ENCODE measurements at places on chromosomes 2 and 18.
A peak's percentile ranks its signal among the peaks of the same experiment; 100 is the strongest.

- DNase-seq = no peak
Measured at GRCh38 chr18:22367303-22367702, 50.4 kb downstream of the CTAGE1 start.

DNA sequence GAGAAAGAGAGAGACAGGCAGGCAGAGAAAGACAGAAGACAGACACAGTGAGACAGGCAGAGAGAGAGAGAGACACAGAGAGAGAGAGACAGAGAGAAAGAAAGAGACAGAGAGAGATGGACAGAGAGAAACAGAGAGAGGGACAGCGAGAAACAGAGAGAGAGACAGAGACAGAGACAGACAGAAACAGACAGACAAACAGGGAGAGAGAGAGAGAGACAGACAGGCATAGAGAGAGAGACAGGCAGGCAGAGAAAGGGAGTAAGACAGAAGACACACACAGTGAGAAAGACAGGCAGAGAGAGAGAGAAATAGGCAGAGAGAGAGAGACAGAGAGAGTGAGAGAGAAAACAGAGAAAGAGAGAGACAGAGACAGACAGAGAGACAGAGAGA is 105.3 kb upstream of the ANKRD30BL start:
- no peak for DNase-seq

- DNase-seq = no peak
Measured at GRCh38 chr2:71927757-71928715, 219.6 kb downstream of the CYP26B1 start.

DNA sequence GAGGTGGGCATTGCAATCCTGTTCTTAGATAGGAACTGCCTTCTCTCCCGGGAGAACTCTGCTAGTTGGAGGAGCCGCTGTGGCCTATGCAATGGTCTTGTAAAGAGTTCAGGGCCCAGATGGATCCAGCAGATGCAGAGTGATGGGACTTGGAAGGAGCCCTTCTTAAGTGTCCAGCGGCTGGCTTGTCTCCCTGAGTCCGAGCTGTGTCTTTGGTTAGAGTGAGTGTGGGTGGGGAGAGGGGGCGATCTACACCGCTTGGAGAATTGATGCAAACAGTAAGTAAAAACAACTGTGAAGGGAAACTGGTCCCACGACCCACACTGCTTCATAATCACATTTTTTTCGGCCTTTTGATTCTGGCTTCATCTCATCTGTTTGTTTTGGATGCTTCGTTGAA is 89.8 kb upstream of the CYRIA start:
- DNase-seq = no peak

GRCh38 chr2:221410487-221410886 is 161.6 kb downstream of the EPHA4 start:
- DNase-seq = no peak

- DNase-seq = no peak
Measured at GRCh38 chr18:22283397-22283796, 114.0 kb downstream of the GATA6 start.

DNA sequence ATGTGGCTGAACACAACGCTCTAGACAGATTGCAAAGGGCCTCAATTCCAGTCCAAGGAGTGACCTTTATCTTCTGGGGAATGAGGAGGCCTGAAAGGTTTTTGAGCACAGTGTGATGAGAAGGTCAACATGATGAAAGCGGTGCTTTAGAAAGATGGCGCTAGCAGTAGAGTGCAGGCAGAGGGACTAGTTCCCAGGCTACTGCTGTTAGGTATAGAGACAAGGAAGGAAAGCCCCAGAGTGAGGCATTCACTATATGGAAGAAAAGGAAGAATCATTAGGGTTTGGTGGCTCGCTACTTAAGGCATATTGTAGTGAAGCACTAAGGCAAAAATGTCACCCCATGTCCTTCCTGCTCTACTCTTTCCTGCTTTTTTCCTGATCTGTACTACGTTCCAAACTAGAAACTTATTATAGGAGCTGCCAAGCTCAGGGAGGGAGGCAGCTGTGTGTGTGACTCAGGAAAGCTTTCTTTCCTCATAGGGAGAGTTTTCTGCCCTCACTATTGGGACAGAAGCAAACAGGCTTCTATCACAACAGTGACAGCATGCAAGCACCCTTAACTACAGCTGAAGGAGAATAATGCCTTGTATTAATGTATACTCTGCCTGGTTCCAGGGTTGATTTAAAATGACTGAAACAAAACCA is 160.8 kb upstream of the CAVIN2 start:
- DNase-seq = no peak

- no peak for DNase-seq
Measured at GRCh38 chr2:217853301-217853881, 149.4 kb downstream of the TNS1 start.

- DNase-seq = peak; percentile 93
Measured at GRCh38 chr2:239249776-239250175, 151.0 kb downstream of the HDAC4 start.

GRCh38 chr2:11710210-11710609 is 36.2 kb upstream of the LPIN1 start:
- no peak for DNase-seq

DNA sequence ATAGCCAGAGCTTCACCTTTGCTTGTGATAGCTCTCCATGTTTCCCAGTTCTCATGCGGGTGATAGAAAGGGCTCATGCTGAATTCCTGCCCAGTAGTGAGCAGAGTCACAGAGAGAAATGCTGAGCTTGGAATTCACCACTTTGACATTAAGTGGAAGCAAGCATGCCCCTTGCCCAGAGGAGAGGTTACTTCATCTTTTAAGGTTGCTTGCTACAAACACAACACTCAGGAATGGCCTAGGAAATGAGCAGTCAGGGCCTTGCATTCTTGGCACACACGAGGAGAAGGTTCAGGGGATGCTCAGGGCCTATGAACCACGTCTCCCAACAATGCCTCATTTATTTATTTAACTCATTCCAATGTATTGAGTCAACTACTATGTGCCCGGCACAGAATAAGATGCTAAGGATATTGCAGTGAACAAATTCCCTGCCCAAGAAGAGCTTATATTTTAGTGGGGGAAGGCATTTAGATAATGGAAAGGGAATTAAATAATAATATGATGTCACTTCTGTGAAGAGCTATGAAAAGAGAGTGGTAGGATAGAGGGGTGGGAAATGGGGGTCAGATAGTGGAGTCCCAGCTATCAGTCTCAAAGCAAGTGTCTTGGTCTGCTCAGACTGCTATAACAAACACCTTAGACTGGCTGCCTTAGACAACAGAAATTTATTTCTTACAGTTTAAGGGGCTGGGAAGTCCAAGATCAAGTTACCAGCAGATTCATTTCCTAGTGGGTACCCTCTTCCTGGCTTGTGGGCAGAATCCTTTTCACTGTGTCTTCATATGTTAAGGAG is 42.1 kb downstream of the DDX18 start:
- no peak for DNase-seq

DNA sequence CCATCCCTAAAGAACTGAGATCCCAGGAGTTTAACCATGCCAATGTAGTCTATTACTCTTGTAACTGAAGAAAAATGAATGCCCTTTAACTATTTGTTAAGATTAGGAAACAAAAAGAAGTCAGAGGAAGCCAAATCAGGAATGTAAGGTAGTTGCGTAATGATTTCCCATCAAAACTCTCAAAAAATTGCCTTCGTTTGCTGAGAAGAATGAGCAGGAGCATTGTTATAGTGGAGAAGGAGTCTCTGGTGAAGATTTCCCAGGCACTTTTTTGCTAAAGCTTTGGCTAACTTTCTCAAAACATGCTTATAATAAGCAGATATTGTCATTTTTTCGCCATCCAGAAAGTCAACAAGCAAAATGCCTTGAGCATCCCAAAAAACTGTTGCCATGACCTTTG is 224.0 kb upstream of the SIX2 start:
- no peak for DNase-seq

GRCh38 chr2:41709702-41710599 is 337.9 kb upstream of the PKDCC start:
- no peak for DNase-seq

DNA sequence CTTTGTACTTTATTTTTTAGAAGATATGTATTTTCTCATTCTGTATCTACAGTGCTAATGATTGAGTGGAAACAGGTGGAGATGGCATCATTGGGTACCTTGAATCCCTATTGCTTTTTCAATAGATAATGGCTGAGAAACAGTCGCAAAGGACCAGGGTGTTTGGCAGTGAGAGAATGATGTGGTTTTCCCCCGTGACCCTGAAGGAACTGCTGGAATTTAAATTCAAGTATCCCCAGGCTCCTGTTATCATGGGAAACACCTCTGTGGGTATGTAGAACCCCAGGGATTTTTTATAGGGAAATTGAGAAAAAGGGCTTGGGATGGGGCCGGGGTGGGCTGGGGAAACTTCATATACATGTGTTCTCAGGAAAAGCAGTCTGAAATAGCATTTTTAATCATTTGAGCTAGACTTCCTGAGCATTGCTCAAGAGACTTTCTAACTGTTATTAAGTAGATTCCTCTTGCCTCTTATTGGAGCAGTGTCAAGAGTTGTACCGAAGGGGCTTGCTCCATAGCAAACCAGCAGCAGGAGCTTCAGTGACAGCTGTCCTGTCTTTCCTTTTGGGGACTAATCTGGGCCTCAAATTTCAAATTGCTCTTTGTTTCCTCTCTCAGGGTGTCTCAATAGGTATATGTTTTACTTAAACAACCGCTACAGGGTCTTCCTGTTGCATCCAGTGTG is 18.9 kb downstream of the AOX1 start:
- DNase-seq = no peak

DNA sequence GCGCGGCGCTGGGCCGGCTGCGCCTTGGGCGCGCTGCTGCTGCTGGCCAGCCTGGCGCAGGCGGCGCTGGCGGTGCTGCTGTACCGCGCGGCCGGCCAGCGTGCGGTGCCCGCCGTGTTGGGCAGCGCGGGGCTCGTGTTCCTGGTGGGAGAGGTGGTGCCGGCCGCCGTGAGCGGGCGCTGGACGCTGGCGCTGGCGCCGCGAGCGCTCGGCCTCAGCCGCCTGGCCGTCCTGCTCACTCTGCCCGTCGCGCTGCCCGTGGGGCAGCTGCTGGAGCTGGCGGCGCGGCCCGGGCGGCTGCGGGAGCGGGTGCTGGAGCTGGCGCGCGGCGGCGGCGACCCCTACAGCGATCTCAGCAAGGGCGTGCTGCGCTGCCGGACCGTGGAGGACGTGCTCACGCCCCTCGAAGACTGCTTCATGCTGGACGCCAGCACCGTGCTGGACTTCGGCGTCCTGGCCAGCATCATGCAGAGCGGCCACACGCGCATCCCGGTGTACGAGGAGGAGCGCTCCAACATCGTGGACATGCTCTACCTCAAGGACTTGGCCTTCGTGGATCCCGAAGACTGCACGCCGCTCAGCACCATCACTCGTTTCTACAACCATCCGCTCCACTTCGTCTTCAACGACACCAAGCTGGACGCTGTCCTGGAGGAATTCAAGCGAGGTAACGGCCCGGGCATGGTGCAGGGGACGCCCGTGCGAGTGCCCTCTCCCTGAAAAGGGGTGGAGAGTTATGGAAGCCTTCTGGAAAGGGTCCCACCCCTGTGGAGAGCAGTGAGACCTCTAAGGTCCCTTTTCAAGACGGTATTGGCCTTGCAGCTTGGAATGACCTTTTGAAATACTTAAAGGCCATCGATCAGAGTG is 1.0 kb downstream of the CNNM3 start:
- DNase-seq = no peak

- no peak for DNase-seq
Measured at GRCh38 chr2:95297639-95298395, 670 bp downstream of the KCNIP3 start.

GRCh38 chr2:220654322-220654721 is 917.8 kb downstream of the EPHA4 start:
- DNase-seq = no peak

GRCh38 chr2:5530011-5530696 is 162.0 kb upstream of the SOX11 start:
- DNase-seq = no peak

GRCh38 chr2:158184556-158185343 is 83.1 kb downstream of the UPP2 start:
- no peak for DNase-seq

GRCh38 chr2:207558079-207558491 is 28.3 kb downstream of the CREB1 start:
- DNase-seq = no peak

- no peak for DNase-seq
Measured at GRCh38 chr18:74514860-74515495, 18.8 kb downstream of the CNDP2 start.

GRCh38 chr18:25019086-25019860 is 332.7 kb downstream of the ZNF521 start:
- no peak for DNase-seq

DNA sequence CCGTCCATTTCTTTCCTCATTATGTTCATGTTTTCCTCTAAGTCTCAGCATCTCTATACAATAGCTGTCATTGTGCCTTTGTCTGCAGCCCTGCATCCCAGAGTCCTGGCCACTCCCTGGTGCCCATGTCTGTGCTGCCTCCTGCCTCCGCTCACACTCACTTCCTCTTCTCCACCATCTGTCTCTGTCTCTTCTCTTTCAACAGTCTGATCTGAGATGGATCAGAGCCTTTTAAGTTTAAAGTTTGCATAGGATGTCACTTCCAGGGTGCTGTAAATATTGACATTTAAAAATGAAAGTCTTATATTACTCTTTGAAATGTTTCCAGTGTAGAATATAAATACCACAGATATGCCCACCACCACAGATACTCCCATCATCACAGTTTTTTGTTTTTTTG is 42.7 kb downstream of the UBE2F start:
- no peak for DNase-seq

GRCh38 chr18:13452388-13452811 is 233.8 kb downstream of the LDLRAD4 start:
- no peak for DNase-seq

DNA sequence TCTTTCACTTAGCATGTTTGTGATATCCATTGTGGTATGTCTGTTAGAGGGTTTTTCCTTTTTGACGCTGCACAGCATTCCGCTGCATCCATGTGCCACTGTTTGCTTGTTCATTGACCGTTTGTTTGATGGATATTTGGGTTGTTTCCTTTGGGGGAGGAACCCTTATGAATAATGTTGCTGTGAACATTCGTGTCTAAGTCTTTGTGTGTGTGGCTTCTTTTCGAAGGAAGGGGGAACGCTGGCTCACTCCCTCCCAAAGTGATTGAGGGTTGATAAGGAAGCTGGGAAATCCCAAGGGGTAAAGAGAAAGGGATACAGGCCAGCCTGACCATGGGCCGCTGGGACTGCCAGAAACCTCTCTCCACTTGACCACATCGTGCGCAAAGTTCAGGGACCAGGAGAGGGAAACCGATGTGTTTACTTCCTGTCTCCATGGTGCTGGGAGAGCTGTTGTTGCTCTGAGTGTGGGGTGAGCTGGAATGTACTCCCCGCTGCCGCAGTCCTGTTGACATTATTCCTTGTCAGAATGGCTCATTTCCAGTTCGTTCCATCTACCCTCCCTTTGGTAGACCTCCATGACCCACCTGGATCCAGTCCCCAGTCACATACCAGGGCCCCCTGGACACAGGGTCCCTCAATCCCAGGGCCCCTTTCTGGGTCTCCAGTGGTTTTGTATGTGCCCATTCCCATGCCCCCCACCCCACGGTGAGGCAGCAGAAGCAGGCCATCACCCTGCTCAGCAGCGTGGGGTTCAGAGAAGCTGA is 39.6 kb downstream of the HS1BP3 start:
- DNase-seq = peak; percentile 86

GRCh38 chr2:45119855-45120254 is 110.6 kb upstream of the SIX2 start:
- no peak for DNase-seq

GRCh38 chr2:144875290-144875969 is 355.5 kb upstream of the ZEB2 start:
- DNase-seq = no peak

Data from right lung (tissue), 10 donors.